ENCODE measurements at places on chromosomes 2 and 18. TPM values are rescaled to one million over a fixed set of nuclear protein-coding genes. Genes with fewer than 3 reads are reported as not detected.

DNA sequence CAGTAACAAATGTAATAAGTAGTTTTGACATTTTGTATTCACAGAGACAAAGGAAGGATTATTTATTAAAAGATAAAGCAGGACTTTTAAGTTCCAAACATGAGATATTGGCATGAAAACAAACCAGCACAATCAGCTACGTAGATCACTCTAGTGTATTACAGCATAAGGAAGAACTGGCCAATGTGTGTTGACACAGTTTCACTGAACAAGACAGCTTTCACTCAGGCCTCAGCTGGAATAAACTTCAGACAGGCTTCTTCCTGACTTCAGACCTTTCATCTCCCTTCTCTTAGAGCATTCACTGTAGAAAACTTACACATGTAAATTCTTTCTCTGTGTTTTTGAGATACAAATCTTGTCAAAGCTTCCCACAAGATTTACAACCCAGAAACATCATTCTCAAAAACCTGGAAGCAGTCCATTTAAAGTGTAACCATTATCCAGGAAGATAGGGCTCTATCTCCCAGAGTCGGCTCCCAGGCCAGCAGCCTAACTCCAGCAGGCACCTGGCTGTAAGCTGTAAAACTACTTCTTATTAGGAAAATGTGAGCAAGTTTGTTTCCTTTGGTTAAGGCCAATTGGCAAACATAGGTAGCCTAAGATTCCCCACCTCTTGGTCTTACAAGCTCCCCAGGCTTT is 768.3 kb upstream of the CDH7 start:
- H3K4me3 ChIP-seq = no peak overlapping the region
- H3K27ac ChIP-seq = no peak overlapping the region
- DNase-seq = no peak

- H3K27ac ChIP-seq = no peak overlapping the region
- no peaks in the 10 kb centered on the region for H3K4me1 ChIP-seq
- no peak overlapping the region for H3K4me3 ChIP-seq
- DNase-seq = no peak
These were observed 260.2 kb downstream of the TMX3 start for GRCh38 chr18:68454511-68455228.

- H3K4me3 ChIP-seq = no peak overlapping the region
- DNase-seq = no peak
- H3K27me3 ChIP-seq = peaks cover 5% of the 10 kb centered on the region
- H3K4me1 ChIP-seq = no peaks in the 10 kb centered on the region
These were observed 9.5 kb upstream of the RNF103 start for GRCh38 chr2:86633155-86633651.

DNA sequence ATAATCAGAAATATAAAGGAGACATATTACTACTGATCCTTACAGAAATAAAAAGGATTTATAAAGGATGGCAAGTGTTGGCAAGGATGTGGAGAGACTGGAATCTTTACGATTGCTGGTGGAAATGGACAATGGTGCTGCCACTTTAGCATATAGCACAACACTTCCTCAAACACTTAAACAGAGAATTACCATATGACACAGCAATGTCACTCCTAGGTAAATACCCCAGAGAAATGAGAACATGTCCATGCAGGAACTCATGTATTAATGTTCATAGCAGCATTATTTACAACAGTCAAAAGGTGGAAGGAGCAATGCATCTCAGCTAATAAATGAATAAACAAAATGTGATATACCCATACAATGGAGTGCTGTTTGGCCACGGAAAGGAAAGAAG is 137.5 kb downstream of the NDUFA10 start:
- no peak for DNase-seq
- no peak overlapping the region for H3K4me3 ChIP-seq
- no peak overlapping the region for H3K27ac ChIP-seq
- no peaks in the 10 kb centered on the region for H3K4me1 ChIP-seq

NXPH2 gene
- not detected for total RNA-seq
